CD4-positive, alpha-beta T cell treated with Interleukin-4 for 1 hour (primary cell): ENCODE measurements at places on chromosomes 16 and 17.

GRCh38 chr17:44792276-44792675 lies 33.5 kb downstream of the ADAM11 start:
- no peak for DNase-seq

- no peak for DNase-seq
These were observed 16.8 kb downstream of the ZNF750 start for GRCh38 chr17:82823004-82823403.

DNA sequence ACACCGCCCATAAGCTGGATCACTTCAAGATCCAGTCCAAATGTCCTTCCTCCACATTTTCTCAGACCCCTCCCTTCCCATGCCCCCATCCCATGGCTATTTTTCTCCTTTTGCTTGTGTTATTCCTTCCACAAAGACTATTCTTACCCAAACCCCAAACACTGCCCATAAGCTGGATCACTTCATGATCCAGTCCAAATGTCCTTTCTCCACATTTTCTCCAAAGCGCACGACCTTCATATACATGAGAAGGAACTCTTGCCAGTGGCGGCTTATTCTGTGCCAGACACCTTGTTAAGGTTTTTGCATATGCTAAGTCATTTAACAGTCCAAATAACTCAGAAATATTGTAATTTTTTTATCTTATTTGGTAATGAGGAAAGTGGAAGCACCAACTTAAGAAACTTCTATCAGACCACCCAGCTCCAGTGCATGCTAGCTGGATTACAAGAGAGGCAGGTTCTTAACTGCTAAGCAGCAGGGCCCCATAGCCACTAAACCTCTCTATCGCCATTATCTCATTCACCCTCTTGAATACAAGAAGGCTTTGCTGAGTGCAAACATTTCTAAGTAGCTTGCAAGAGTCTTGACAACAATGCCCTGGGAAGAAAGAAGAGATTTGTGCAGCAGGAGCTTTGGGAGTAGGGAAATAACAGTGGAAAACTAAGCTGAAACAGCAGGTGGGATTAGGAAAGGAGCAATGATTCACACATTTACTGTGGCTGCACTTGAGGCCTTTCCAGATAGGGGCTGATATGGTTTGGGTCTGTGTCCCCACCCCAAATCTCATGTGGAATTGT lies 428.2 kb upstream of the MAF start:
- DNase-seq: no peak

GRCh38 chr17:50135316-50136095 lies 5.5 kb upstream of the SAMD14 start:
- DNase-seq: no peak

GRCh38 chr17:60724647-60725046 lies 47.0 kb downstream of the BCAS3 start:
- DNase-seq: no peak

DNA sequence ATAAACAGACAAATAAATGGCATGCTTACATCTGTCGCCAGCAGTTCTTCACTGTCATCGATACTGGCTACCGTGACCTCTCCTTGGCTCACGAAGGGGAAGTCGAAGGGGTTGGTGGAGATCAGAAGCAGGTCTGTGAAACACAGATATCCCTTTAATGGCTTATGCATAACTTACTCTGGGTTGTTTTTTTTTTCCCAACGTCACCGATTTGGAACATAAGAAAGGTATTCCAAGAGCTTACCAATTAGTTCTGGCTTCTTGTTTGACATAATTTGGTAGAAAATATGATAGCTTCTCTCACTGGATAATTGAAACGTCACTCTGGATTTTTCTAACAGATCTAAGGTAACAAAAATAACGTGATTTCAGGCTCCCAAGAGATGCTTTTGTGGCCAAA lies 18.2 kb downstream of the MYH13 start:
- DNase-seq: no peak

DNA sequence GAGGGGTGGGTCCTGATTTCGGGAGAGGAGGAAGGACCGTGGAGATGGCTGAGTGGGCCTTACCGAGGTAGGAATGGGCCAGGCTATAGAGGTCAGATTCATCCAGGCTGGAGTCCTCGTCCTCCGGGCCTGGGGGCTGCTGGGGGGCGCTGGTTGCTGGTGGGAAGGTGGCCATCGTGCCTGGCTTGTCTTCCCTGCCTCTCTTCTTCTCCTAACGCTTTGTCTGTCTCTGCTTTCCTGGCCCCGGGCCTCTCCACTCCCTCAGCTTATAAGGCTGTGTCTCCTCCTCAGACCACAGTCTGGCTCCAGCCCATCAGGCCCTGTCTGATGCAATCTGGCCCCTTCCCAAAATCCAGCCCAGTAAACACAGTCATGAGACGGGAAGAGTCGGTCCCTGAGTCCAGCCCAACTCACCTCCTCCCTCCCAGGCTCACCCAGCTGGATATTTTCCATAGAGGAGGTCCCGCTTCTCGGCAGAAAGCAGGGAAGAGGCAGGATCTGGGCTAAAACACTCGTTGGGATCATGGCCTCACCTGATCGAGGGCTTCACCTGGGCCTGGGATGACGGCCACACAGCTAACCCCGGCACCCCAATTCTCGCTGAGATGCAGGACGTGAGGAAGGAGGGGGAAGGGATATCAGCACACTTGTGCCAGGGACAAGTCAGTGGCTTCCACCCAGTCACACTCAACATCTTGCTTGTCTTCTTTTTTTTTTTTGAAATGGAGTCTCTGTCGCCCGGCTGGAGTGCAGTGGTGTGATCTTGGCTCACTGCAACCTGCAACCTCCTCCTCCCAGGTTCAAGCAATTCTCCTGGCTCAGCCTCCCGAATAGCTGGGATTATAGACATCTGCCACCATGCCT lies at the start of gene NUPR1:
TSS of gene NUPR1 (minus strand) at position 242 of the 864 bp plus-strand sequence. CDS start at position 175, 67 bp downstream.
- no peak for DNase-seq

DNA sequence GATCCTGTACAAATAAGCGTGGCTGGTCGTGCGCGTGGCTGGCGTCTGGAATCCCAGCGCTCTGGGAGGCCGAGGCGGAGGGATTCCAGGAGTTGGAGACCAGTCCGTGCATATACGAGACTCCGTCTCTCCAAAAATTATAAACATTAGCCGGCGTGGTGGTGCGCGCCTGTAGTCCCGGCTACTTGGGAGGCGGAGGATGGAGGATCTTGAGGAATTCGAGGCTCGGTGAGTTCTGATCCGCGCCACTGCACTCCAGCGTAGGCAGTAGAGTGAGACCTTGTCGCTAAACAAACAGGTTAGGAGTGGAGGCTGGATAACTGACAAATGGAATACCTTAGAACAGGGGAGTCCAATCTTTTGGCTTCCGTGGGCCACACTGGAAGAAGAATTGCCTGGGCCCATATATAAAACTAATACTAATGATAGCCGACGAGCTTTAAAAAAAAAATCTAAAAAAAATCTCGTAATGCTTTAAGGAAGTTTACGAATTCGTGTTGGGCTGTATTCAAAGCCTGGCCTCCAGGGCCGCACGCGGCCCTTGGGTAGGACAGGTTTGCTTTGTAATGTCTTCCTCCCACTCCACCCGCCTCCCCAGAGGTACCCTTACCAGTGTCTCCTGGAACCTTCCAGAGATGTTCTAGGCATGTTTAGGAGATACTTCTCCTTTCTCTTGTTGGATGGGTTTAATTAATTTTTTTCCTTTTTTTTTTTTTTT lies 909 bp upstream of the RSL1D1 start:
- DNase-seq: no peak

DNA sequence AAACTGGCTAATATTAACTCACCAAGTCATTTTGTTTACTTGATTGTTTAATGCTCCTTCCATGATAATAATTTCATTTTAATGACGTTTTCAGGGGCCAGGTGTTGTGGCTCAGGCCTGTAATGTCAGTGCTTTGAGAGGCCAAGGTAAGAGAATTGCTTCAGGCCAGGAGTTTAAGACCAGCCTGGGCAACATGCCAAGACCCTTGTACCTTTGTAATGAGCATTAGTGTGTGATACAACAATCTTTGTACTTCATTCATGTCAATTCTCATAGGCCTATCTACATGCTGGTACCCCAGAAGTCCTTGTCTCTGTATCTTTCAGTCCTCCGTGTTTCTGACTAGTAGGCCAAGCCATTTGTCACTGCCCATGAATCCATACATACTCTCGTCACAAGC lies 296.9 kb downstream of the ZFHX3 start:
- DNase-seq: no peak

DNA sequence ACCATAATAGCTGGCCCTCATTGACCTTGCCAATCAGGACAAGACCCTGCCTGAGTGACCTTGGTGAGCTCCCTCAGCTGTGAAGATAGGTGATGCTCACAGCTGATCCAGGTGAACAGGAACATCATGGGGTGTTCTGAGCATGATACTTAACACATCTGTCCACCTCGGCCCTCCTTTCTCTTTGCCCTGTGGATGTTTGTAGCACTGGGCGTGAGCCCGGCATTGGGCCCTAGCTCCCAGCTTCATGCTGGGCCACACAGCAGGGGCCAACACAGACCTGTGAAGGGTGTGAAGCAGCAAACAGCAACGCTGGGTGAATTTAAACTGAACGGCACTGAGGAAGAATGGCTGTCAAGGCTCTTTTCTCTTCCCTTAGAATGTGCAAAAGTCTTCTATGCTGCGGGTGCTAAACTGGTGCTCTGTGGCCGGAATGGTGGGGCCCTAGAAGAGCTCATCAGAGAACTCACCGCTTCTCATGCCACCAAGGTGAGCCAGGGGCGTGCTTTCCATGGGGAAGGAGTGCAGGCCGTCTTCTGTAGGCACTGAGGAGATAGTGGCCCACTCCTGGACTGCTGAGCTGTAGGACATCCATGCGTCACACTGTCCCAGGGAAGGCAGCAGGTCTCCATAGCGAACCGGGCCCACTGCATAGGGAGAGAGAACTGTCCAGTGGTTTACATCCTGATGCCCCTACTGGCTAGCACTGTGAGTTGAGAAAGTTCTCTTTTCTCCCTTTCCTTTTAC lies 35.9 kb downstream of the TMEM11 start:
- DNase-seq: no peak

DNA sequence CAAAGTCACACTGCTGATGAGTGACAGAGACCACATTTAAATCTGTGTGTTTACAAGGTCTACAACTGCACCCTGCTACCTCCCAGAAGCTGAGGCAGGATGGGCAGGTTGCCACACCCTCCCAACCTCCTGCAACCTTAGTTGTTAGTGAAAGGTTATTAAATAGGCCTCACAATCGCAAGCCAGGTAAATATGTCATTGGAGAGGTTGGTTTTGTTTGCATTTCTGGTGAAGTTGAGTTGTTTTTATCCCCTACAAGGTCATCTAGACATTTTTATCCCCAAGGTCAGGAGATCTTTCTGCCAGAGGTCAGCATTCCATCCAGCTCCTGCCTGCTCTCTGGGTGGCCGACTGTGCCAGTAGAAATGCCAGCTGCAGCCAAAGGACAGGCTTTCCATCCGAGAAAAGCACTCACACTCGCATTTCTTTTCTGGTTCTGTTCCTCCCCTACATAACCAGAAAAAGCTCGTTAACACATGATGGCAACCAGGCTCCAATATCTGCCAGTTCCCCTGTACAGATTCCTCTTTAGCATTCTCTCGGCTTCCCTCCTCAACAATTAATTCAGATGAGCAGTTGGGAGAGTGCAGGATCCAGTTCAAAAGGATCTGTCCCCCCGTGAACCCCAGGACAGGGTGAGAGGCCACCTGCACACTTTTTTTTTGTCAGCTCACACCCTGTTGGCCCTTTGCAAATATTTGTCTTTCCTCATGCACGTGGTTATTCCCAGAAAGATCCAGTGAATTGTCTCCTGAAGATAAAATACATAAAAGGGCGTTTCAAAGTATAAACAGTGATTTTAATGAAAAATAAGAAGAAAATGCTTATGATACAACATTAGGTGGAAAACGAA lies 562.8 kb downstream of the MAF start:
- no peak for DNase-seq

DNA sequence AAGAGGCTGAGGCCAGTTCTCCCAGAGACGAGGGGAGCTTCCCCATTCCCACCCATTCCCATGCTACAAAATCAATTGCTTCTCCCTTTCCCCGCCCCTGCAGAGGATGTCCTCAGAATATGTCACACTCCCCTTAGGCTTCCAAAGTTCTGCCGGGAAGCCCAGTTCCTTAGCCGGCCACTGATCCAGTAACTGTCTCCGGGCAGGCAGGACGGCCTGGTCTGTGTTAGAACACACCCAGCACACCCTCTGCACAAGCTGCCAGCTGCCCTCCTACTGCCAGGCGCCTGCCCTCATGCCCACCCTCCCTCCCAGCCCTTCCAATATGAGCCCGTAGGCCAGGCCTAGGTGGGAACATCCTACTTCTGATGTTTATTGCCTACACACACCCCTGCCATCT lies 31.1 kb downstream of the SGSM2 start:
- no peak for DNase-seq

DNA sequence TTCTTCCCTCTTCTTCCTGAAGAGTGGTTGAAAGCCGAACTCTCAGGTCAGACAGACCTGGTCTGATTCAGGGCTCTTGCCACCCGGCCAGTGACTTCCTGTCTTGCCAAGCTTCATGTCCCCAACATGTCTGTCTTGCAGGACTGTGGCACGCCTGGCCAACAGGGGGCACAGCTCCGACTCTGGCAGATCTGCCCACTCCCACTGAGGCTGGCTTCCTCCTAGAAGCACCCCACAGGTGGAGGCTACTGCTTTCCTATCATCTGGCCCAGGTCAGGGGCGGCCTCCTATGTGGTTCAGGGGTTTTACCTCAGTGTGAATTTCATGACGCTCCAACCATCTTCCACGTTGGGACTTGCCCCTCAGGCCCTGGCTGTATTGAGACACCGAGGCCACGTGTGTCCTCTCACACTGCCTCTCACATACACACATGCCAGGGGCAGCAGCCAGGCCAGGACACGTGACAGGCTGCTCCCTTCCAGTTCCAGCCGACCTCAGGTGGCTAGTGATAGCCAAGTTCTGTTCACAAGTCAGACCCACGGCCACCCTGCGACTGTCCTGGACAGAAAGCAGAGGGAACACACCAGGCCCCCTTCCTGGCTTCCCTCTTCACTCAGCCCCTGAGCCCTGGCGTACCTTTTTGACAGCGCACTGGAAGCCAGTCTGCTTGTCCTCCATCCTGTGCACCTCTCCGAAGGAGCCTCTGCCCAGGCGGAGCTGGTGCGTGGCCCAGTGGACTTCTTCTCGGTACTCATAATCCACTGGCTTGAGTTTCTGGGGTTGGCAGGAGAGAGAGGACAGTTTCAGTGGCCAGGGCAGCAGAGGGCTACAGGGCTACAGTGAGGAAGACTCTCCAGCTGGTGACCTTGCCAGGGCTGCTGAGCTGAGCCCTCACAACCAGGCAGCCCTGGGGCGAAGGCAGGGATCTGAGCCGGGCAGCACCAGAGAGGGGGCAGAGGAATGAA lies 22.6 kb upstream of the SPATA32 start:
- peak; percentile 46 for DNase-seq

GRCh38 chr17:259341-259976 lies 78.0 kb upstream of the DOC2B start:
- no peak for DNase-seq

- no peak for DNase-seq
These were observed 94.3 kb upstream of the ZFHX3 start for GRCh38 chr16:73142053-73142854.

GRCh38 chr16:49057391-49057790 lies 224.2 kb downstream of the CBLN1 start:
- DNase-seq: no peak

- DNase-seq: no peak
These were observed 8.5 kb upstream of the KLHL11 start for GRCh38 chr17:41873559-41874292.
